ENCODE measurements at places on chromosomes 3 and 15.

DNA sequence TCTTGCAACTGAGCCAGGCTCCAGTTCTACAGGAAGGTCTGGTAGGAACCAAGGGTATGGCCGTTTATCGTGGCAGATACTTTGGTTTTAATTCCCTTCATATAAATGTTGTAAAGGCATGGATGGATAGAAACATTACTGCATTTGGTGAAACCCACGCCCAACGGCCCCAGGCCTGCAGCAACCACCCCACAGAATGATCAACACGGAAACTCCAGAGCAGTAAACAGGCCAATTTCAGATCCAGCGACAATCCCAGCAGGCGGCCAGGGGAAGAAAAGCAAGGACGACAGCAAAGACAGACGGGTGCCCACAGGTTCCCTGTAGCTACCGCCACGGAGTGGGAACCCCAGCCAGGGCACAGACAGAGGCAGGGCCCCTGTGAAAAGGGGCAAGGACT, 32.6 kb upstream of the PCSK6 start:
- no peak for DNase-seq

- DNase-seq = no peak
Measured at GRCh38 chr3:15646851-15647511, 45.4 kb downstream of the BTD start.

GRCh38 chr3:44827196-44827595, 34.5 kb upstream of the TMEM42 start:
- no peak for DNase-seq

- no peak for DNase-seq
Measured at GRCh38 chr15:88382482-88382983, 84.7 kb downstream of the MRPL46 start.

GRCh38 chr15:69908590-69909420, 188.9 kb downstream of the TLE3 start:
- no peak for DNase-seq

- no peak for DNase-seq
Measured at GRCh38 chr3:47577583-47578118, 1.0 kb downstream of the CSPG5 start.

DNA sequence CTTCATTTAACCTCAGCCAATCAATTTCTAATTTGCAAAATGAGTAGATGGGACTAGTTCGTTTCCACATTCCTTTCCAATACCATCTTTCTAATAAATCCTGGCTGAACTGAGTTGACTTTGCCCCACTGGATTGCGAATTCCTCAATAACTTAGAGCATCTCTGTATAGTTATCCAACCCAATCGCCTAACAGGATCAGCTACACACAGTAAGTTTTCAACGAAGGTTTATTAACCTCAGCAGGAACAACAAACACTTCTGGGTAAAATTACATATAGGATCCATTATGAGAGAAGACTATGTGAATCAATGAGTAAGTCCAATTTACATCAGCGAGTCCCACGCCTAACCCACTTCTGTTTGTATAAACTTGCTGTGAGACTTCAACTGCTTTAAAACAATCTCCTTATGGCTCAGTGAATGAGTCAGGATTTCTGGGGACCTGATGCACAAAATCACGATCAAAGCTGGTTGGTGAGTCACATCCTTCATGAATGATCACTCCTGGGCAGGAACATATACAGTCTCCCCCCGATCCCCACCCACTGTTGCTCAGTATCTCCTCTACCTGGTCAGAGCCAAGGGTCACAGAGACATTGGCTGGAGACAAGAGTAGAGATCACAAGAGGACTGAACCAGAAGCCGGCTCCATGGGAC, 142.8 kb downstream of the EDEM1 start:
- DNase-seq = no peak

- DNase-seq = no peak
Measured at GRCh38 chr15:48089702-48090101, 31.1 kb upstream of the SLC24A5 start.

All from GM12892 (cell line).